ENCODE measurements at places on chromosomes 16 and 17.
A peak's percentile ranks its signal among the peaks of the same experiment; 100 is the strongest.

DNA sequence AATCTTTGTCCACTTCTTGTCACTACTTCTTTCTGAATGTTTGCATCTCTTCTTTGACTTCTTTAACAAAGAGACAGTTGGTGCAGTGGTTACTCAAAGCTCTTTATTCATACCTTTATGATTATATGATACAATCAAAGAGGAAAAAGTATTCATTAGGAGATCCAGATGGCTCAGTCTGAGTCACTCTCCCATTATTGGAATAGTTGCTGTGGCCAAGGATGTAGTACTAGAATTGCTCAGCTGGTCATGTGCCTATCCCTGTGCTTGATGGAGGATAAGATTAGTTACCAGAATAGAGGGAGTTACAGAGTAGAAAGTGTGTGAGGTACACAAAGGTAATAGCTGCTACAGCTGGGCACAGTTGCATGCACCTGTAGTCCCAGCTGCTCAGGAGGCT, 18.3 kb downstream of the BCAS3 start:
- no peak for DNase-seq

DNA sequence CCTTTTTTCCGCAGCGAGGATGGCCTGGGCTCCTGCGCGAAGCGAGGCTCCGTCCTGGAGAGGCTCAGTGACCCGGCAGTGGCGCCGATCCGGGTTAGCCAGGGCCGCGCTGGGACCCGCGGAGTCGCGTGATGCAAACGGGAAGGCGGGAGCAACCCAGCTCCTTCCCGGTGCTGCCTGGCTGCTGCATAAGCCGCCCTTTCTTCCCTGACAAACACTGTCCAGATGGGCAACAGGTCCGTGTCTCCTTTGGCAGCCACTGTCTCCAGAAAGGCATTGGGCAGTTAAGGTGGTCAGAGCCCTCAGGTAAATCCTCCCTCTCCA, 21.8 kb upstream of the ZNHIT3 start:
- DNase-seq = no peak

GRCh38 chr17:40582328-40582901, 17.1 kb upstream of the CCR7 start:
- no peak for DNase-seq

DNA sequence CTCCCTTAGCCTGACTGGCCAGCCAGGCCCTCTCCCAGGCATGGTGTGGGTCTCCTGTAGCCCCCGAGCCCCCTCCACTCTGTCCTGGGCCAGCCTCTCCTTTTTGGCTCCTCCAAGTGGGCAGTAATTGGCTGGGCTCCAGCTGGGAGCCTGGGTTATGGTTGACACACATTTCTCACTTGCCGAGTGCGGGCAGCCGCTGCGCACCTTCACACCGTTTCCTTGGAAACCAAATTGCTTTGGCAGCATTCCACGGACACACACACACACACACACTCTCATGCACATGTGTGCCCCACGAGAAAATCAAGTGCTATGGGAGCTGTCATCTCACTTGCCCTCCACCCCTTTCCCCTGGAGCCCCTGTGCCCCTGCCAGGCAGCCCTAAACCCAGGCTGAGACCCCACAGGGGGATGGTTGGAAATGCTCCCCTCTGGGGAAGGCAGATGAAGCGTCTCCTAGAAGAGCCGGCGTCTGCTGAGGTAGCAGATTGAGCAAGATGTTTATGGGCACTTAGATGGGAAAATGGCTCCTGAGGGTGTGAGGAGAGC, 402.7 kb upstream of the TNRC6C start:
- peak; percentile 56 for DNase-seq

- no peak for DNase-seq
Observed at GRCh38 chr16:11064851-11065250, 120.5 kb downstream of the CLEC16A start.

- DNase-seq = no peak
Observed at GRCh38 chr17:63639125-63639524, 16.9 kb downstream of the MAP3K3 start.

DNA sequence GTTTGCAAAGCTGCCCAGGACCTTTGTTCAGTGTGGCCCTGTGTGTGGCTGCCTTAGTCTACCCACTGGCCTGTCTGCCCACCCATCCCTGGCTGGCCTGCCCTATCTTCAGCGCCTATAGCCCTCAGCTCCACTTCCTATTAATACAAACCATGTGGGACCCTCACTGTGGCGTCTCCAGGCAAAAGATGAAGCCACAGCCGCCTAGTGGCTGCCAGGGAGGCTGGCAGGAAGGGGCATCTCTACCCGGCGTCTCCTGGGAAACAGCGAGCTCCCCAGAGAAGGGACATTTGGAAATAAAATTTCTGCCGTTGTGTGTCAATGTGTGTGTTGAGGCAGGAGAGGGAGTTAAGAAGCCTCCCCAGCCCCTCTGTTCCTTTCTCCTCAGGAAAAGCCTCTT, 31.5 kb downstream of the NEUROD2 start:
- DNase-seq = peak; percentile 28

DNA sequence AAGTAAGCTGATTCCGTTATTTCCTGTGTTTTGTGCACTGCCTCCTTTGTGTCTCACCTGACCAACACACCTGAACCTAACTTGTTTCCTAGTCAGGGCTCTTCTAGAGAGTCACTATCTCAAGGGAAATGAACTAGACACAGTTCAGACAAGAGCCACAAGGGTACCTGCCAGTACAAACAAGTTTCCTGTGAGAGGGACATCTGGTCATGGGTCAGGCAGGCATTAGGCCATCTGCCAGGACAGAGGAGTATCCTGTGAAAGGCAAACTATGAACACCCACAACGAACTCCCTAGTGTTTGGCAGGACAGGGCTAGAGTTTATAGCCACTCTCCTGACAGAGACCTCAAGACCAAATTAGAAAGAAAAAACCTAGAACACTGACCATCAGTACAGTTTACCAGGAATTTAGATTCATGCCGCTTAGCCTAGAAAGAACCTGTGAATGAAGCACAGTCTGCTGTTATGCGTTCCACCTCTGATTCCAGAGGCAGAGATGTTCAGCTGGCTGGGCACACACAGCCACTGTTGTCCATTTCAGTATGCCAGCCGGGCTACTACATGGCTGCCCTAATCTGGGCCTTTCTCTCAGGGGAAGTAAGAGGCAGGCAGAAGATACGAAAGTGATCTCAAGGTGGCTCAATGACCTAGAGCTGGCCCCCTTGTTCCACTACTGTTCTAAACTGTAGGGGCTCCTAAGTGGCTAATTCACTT, 20.7 kb upstream of the GLG1 start:
- DNase-seq = no peak

- DNase-seq = no peak
Observed at GRCh38 chr17:59695945-59696681, 11.1 kb downstream of the PTRH2 start.

DNA sequence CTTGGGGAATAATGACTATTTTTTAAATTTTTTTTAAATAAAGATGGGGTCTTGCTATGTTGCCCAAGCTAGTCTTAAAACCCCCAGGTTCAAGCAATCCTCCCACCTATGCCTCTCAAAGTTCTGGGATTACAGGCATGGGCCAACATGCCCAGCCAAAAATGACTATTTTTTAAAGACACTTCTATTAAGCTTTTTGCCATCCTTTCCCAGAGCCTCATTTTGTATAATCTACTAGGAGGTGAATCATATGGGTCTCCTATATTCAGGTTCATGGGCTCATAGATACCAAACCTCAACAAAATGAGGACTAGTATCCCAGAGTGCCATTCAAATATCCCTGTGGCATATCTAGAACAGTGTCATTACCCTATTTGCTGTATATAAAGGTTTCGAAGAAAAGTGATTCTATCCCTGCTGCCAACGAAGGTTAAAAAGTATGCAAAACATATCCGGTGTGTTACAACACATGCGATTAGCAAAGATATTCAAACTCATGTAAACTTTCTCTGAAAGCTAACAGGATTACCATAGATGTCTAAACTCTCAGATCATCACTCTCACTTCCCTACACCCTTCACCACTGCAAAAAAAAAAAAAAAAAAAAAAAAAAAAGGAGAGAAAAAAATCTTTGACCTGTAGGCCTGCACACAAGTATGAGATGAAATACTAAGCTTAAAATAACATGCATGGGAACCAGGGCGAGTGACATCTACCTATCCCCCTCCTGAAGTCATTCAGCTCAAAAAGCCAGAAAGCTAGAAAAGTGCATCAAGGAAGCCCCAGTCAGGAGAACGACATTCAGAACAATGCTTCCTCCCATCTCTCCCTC, 23.5 kb downstream of the XPO6 start:
- DNase-seq = no peak

DNA sequence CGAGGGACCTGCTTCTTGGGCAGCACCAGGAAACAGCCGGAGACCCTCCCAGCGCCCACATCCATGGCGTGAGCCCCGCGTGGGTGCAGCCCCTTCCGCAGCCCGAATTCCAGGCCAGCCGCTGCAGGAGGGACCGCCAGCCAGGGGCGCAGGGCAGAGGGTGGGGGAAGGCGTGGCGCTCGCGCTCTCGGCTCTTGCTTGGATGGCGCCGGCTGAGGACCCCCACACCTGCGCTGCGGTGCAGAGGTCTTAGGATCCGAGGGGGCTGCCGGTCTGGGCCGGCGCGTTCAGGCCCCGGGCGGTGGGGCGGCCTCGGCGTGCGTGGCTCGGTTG, 28.8 kb downstream of the ACTG1 start:
- no peak for DNase-seq

DNA sequence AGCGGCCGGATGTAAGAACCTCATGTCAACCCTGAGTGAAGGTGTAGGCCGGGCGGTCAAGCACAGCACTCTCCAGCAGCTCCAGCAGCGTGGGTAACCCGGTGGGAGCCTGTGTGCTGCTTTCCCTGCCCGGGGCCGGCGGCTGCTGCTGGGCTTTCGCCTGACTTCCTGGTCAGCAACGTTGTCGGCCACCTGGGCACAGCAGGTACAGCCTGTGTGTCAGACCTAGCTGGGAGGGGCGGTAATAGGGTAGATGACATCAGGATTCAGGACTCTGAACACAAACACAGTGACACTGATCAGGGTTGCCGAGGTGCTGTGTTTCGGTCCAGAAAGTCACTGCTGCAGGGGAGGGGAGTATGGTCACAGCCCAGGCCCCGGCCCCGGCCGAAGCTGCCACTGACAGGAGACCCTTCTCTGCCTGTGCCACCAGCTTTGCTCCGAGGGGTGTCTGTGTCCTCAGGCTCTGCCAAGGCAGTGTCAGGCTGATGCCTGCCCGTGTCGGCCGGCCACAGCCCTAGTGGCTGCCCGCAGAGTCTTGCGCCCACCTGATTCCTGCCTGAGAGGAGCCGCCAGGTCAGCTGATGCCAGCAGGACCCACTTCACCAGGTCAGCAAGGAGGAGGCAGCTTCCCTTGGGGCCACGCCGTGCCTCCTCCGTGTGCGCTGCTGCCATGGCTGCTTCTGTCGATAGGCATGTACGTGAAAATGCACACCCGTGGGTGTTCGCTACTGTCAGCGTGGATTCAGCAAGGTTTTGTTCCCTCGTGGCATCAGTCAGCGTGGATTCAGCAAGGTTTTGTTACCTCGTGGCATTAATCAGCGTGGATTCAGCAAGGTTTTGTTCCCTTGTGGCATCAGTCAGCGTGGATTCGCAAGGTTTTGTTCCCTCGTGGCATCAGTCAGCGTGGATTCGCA, 9.2 kb downstream of the RAB40C start:
- no peak for DNase-seq

- DNase-seq = no peak
Observed at GRCh38 chr17:57785022-57785421, 39.9 kb upstream of the CCDC182 start.

- DNase-seq = no peak
Observed at GRCh38 chr17:76709077-76709950, 1.5 kb downstream of the MXRA7 start.

DNA sequence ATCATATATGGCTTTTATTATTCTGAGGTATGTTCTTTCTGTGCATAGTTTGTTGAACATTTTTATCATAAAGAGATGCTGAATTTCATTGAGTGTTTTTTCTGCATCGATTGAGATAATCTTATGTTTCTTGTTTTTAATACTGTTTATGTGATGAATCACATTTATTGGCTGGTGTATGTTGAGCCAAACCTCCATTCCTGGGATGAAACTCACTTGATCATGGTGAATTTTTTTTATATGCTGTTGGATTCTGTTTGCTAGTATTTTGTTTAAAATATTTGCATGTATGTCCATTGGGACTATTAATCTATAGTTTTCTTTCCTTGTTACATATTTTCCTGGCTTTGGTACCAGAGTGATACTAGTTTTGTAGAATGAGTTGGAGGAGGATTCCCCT, 500.2 kb downstream of the CDH11 start:
- DNase-seq = no peak

- DNase-seq = no peak
Observed at GRCh38 chr16:54164789-54165173, 121.8 kb downstream of the IRX3 start.

GRCh38 chr16:66164581-66165247, 201.8 kb upstream of the CDH5 start:
- no peak for DNase-seq

Data from HT-29 (cell line).